ENCODE measurements at places on chromosomes 12 and 14.

DNA sequence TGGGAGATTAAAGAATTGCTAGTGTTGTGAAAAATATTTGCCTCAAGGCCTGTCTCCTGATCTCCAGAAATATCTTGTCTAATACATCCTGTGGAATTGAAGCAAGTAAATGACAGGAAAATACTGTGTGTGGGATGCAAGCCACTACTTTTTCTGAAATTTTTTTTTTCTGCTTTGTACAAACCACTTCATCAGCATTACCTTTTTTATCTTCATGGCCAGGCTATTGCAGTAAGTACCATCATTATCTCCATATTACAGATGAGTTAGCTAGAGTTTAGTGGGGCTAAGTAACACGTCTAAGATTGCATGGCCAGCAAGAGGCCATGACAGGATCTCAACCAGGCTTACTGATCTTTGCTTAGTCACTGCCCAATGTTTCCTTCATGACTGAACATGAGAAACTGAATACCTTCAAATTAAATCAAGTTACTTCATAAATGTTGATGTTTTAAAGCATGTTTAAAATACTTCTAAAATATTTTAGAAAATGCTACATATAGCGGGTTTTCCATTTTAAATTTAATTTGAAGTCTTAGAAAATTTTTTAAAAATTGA is 273.7 kb downstream of the SLC6A15 start:
- DNase-seq = no peak

GRCh38 chr14:105398044-105398725 is at the start of gene TEX22:
Gene TEX22 (plus strand): TSS chr14:105398538. CDS start chr14:105399341, 803 bp downstream.
- peak; percentile 97 for DNase-seq

- no peak for DNase-seq
Measured at GRCh38 chr14:77909911-77910310, 110.0 kb downstream of the ADCK1 start.

- no peak for DNase-seq
Measured at GRCh38 chr12:24705216-24705615, 243.7 kb downstream of the BCAT1 start.

DNA sequence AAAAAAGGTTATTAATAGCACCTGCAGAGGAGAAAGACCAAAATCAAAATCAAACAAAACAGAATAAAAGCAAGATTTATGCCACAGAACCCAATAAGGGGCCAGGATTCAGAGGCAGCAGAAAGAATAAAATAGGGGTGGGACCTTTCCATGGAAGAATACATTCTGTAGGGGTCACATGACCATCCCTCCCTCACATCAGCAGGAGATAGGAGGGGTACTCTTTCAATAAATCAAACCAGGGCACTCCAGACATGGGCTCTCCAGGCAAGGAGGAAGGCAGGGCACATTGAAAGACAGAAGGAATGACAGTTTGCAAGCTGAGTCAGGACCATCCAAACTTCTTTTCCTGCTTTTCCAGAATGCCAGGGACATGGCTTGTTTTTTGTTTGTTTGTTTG is 39.8 kb downstream of the OTX2 start:
- DNase-seq = no peak

GRCh38 chr14:23119363-23120327 is 590 bp upstream of the CEBPE start:
- peak; percentile 84 for DNase-seq

- no peak for DNase-seq
Measured at GRCh38 chr14:56224691-56225681, 106.8 kb downstream of the PELI2 start.

DNA sequence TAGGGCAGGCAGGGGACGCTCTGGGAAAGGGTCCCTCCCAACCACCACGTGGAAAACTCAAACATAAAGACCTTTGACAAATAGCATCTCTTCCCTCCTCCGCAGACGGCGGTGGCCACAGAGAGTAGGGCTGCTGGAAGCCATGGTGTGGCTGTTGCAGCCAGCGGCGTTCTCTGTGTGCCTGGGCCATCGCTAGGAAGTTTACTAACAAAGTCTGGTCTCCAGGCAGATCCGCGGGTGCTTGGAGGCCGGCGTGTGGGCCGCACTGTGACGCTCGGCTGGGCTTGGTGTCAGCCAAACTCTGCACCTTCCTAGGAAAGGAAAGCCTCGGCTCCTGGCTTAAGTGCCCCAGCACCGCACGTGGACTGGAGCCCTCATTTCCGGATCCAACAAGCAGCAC is 65.6 kb downstream of the CCDC88C start:
- no peak for DNase-seq

- no peak for DNase-seq
Measured at GRCh38 chr12:48005001-48005749, 899 bp upstream of the COL2A1 start.

DNA sequence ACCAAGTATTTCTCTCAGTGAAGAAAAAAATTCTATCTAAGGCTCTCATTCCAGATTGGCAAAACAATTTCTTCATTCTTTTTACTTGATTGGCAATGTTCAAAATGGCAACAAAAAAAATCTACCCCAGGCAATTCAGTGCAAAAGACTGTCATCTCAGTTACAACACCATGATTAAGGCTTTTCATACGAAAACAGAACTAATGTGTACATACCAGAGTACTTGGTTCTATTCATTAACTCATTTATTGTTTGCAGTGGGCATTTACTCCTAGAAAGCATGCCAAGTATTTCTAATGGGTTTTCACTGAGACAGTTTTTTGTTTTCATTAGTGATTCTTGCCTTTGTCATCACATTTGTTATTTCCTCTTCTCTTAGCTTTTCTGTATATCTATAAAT is 33.0 kb downstream of the DBX2 start:
- DNase-seq = no peak

- DNase-seq = no peak
Measured at GRCh38 chr14:65222440-65222858, 120.1 kb upstream of the MAX start.

- no peak for DNase-seq
Measured at GRCh38 chr12:32688786-32689185, 9.7 kb downstream of the DNM1L start.

GRCh38 chr14:46250113-46250703 is 401.4 kb downstream of the RPL10L start:
- DNase-seq = no peak

DNA sequence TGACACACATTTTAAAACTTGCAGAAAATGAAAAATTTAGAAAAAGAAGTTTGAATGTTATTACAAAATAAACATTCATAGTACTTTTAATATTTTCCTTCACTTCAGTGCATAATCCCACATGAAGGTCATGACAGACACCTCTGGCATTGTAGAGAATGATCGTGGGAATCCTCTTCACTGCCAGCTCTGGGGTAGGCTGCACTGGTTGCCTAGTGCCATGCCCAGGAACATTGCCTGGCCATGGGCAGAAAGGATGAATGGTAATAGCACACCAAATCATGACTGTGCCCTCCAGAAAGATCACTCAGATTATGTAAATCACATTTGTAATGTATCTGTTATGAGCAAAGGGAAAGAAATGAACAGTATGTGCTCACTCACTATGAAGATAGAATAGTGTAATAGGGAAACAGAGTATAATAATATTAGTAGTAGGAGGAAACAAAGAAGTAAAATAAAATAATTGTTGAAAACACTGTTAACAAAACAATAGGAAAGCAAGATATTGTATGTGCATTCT is 161.6 kb downstream of the PLCZ1 start:
- no peak for DNase-seq

DNA sequence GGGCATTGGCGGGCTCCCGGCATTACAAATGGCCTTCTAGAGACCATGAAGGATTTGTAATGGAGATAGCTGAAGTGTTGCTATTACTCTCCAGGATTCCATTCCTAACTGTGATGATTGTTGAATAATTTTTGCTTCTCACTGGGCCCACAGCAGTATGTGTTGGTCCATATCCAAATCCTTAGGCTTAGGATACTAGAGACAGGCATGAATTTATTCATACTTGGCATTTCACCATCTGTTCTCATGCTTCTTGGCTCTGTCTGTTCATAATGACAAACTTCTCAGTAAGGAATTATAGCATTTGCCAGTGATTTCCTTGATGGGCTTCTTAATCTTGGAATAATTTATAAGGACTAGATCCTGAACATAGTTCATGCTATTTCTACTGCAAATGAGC is 832.9 kb downstream of the C12orf50 start:
- DNase-seq = no peak

DNA sequence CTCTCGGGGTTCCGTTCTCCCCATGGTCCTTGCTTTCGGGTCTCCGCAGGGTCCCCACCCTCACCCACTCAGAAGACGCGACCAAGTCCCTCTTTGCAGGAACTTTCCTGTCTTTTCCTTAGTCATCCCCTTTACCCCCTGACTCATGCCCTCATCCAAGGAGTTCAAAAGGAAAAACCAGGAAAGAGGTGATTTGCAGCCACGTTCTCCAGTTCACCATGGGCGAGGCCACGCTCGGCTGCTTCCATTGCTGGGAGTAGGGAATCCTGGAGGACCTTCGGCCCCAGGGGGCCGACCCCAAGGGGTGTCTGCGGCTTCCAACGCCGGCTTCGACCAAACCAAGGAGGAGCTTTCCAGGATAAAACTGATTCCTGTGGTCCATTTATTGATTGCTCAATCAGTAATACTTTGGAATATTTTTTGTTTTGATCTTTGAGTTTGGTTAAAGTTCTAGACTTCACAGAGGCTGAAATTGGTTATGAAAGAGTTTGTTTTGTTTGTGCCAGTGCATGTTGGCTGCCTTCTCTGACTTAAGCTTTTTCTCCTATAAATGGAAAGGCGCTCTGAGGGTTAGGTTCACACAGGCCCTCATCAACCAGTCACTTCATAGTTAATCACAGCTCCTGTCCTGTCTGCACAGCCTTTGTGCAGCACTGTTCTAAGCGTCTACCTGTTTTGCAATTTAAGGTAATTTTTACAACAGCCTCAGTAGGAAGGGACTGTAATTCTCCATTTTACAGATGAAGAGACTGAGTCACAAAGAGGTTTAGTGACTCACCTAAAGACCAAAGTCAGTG is 827 bp downstream of the ALDH2 start:
- no peak for DNase-seq

- DNase-seq = no peak
Measured at GRCh38 chr12:108734200-108734906, 3.0 kb upstream of the CORO1C start.

GRCh38 chr12:50928392-50928791 is 24.0 kb upstream of the HIGD1C start:
- DNase-seq = no peak

- no peak for DNase-seq
Measured at GRCh38 chr14:102215576-102216250, 76.0 kb downstream of the WDR20 start.

DNA sequence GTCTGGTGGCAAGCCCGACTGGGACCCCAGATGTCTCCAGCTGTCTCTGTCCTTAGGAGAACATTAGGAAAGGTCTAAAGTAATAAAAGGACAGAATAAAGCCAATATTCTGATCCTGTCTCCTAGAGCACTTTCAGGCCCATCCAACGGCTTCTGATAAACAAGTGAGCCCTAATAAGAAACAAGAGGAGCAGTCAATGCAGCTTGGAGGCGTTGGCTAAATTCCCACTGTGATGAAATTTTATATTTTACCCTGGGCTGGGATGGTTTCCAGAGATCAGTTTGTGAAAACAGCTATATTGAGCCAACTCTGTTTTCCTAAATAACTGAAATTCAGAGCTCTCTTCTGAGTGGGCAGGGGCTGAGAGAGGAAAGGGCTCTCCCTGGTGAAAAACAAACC is 55.5 kb upstream of the SRRM4 start:
- no peak for DNase-seq

DNA sequence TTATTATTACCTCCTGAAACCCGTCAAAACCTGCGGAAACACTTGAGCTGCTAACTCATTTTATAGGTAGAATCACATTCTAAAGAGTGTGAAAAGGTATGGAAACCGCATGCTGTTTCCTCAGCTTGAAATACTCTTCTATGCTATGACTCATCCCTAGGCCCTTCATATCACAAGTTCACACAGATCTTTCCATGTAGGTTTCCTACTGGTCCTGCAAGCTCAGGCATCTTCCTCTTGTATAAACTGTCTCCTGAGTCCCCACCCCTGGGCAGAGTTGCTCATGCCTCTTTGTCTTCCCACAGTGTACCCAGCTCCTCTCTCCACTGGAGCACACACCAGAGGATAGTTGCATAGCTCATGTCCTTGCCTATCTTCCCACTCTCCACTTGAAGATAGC is 84.7 kb downstream of the CMAS start:
- no peak for DNase-seq

DNA sequence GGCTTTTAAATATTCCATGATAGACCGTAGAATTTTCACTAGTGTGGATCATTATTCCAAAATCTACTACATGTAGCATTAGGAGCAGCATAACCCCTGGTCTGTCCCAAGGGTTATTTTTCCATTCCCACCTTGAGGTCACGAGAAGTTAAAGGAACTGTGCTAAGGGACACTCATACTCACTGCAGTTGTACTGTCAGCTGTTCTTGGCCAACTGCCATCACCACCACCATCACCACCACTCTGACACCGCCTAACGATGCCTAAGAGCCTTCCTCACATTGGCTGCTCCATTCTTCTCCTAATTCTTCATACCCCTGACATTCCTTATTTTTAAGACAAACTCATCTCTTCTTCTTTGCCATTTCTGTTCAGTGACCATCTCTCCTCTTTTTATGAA is 13.4 kb upstream of the PTGDR start:
- DNase-seq = no peak

DNA sequence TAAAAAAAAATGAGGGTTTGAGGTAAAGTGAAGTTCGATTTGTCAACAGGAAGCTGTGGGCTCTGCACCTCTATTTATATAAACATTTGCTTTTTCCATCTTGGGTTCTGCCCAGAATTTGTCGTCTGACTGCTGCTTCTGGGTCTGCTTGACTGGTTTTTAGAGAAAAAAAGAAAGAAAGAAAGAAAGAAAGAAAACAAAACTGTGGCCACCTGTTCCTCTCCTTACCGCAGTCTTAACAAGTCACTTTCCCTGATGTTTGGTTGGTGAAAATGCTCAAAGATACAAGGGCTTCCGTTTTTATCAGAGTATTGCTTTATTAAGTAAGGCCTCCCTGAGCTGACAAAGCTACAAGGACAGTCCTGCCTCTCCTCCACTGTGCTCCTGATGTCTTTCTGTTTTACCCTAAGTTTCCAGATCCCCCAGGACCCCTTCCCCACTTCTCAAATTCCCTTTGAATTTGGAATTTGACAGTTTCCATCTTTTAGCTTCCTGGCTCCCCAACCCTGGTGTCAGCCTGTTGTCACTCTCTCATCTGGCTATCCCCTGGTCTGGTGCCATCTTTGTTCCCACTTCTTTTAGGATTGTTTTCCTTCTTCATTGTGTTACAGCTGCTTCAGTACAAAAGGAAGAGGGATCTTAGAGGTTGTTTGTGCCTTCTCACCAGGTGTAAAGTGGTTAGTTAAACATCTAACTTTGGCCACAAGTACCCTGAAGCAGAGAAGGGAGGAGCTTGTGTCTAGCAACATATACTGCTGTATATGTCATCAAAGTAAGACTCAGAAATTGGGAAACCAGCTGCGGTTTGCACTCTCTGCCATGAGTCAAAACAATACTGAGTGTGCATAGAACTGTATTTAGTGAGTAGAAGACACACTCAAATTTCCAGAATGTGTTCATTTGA is 18.0 kb downstream of the MFAP5 start:
- DNase-seq = no peak

DNA sequence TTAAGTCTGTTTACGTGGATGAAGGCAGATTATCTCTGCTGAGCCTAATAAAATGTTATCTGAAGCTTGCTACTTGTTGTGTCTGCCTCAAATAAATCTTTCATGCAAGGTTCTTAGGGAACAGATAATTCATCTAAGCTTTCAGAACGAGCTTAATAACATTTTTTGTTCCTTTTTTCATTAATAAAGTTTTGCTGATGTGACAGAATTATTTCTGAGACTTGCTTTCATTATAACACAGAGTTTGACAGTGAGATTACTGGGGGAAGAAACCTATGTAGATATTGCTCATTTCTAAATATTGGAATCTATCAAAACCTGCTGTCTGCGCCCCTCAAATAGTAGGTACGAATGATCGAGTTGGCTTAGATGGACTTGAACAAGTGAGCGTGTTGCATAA is 948.7 kb upstream of the SEL1L start:
- no peak for DNase-seq

Data from mesenteric fat pad (tissue), 1 donor.